ENCODE measurements at places on chromosomes 7 and 10.

- DNase-seq: no peak
Observed at GRCh38 chr7:149817836-149818535, 20.2 kb upstream of the ZNF862 start.

- DNase-seq: peak; percentile 82
Observed at GRCh38 chr7:82542665-82543064, 99.1 kb upstream of the CACNA2D1 start.

DNA sequence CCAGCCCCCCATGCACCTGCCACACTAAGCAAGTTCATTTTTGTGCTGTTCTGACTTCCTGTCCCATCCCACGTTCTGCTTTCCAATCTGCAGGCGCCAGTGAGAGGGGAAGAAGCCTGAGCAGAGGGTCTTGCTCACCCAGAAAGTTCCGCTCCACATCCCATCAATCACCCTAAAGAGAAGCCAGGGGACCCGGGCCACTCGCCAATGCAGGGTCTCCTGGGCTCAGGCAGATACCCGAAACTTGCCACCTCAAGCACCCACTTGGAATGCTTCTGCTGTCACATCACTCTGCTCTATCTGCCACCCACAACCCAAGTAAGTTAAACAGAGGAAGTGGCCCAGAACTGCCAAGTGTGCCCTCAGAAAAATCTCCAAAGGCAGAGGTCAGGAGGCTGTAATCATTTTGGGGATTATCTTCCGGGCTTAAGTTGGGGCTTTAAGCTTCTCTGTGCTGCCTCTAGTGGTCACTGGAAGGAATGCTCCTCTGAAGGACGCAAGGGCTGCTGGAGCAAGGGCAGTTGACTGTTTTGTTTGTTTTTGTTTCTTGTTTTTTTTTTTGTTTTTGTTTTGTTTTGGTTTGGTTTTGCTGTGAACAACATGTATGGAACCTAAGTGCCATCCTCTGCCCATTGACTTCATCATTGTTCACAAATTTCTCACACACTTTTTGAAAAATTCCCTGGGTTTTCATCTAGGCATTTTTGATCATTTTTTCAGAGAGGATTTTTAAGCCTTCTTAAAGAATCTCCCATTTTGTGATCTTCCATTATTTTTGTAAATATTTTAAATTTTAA, 25.5 kb downstream of the PRR15 start:
- peak; percentile 60 for DNase-seq

DNA sequence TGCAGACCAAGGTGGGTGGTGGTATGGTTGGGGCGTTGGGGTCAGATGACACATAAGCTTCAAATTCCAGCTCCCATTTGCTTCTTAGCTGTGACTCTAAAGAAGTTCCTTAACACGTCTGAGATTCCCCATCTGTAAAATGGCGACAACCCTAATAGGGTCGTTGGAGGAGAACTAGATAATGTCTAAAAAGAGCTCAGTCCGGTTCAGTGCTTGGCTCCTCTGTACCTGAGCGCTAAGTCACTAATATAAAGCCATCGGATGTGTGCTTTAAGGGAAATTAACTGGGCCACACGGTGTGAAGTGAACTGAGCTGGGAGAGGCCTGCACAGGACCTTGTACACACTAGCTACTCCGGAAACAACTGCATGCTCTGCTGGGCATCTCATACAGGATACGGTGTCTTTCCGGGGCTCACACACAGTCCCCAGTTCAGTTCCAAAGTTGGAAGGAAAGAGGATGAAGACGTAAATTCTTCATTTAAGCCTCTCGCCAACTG, 476 bp upstream of the ZFYVE27 start:
- DNase-seq: no peak

- DNase-seq: peak; percentile 49
Observed at GRCh38 chr7:94561841-94562514, 52.4 kb downstream of the CASD1 start.

DNA sequence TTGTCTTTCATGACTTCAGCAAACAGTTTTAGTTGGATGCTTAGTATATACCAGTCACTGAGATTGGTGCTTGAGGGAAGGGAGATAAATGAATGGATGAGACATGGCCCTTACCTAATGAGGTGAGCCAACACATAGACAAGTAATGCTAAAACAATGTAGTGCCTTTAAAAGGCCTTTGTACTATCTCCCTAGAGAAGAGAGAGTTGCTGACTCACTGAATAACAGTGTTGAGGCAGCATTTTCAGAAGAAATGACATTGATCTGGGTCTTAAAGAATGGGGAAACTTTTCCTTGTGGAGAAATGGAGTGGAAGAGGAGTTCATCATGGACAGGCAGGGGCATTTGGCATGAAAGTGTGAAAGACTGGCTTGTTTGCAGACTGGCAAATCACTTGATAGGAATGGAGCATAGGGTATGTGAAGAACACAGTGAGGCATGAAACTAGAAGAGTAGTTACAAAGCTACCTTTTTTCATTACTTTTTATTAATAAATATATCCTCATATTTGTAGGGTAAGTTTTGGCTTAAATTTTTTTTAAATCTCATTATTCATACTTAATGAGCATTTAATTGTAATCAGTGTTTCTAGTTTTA, 91.2 kb downstream of the KAT6B start:
- DNase-seq: peak; percentile 76

DNA sequence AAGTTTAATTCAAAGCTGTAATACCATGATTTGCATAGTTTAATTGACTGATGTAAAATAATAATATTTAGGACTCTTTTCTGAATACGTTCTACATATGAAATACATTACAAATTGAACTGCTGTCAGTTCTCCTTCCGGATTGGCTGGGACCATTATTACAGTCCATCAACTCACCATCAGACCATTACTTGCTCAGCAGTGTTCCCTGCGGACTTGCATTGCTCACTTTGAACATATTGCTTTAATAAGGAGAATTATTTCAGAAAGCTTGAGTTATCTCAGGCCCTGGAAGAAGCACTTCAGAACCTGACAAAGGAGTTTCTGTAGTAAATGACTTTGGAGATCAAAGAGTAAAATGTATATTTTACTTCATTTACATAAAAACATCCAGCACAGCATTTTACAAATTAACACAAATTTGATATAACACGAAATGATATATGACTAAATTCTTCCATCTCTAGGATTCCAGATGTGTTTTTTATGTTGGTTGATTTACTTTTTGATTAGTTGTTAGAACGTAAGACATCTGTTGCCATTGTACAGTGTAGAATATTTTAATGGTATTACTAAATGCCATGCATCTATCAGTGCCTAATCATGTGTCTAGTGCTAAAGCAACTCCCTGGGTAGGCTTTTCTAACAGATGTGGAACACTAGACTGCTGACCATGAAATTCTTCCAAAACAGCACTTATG, 418.5 kb upstream of the SEMA3A start:
- DNase-seq: no peak

DNA sequence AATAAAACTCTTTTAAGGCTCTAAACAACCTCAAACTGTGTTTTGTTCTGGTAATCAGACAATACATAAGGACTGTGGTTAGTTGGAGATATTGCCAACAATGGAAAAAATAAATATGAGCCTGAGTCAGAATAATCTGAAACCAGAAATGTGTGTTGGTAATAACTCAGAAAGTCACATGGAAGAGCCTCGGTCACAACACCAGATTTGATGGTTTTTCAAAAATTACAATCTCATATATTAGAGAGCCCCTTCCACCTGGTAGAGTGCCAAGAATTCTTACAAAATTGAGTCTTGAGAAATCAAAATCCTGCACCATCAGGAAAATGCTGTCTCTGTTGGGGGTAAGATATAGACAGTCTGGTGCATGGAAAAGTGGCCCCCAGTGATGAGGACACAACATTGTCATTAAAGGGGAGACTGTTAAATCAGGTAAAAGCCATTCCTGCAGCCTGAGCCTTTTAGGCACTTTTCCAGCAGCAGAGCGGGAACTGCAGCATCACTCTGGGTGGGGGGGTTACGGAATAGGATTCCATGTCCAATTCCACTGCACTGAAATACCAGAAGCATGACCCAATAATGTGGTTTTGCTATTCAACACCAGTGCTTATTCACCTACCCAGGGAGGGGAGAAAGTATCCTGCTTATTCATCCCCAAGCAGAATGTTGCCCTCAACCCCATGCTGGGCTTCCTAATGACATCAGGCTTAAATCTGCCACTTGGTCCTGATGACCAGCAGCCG, 9.5 kb upstream of the ADAM12 start:
- peak; percentile 97 for DNase-seq

DNA sequence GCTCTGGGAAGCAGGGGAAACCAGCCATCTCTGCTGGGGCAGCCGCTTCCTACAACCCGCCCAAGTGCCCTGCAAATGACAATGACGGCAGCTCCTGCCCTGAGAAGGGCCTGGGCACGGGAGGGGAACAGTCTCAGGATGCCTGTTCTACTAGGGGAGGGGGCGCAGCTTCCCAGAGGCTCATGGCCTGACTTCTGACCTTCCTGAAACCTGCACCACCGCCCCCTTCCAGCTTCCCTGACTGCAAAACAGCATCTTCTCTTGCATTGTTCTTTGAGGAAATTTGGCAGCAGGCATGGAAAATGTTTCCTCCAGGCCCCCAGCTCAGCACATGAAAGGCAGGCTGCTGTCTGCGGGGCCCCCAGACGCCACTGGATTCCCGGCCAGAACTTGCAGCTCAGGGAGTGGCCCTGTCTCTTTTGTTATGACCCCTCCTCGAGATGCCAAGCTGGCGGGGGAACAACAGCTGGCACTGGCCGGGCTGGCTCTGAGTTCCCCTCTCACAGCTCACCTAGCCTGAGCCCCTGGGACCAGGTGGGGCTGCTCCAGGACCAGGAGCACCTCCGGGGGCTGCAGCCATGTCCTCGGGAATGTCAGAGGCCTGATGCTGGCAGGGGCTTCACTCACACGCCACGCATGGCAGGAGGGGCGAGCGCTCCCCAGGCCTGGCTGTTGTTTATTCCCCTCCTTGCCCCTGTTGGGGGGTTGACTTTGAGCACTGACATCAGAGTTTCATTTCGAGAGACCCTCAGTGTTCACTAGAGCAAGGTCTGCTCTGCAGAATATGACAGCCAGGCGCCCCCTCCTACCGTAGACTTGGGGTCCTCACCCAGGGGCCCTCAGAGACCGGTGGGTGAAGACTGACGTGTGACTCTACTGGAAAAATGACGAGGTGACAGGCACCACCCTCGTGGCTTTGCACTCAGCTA, 62.7 kb downstream of the CALML3 start:
- DNase-seq: peak; percentile 53

GRCh38 chr10:18542832-18543231, 108.6 kb downstream of the NSUN6 start:
- DNase-seq: peak; percentile 48

GRCh38 chr10:100008142-100008522, 1.6 kb downstream of the DNMBP start:
- DNase-seq: peak; percentile 62

GRCh38 chr7:129955993-129956543, 3.3 kb upstream of the UBE2H start:
- no peak for DNase-seq

DNA sequence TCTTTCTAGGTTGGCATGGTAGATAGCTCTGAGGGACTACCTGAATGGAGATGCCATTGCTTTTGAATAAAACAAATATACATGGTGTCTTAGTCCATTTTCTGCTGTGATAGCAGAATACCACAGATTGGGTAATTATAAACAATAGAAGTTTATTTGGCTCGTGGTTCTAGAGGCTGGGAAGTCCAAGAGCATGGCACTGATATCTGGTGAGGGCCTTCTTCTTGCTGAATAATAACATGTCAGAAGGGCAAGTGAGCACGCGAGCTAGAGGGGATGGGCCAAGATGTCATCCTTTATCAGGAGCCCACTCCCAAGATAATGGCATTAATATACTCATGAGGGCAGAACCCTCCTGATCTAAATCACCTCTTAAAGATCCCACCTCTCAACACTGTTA, 21.9 kb downstream of the SGPL1 start:
- DNase-seq: no peak

GRCh38 chr7:2680792-2681490, 7.1 kb upstream of the AMZ1 start:
- DNase-seq: peak; percentile 73

- DNase-seq: peak; percentile 97
Observed at GRCh38 chr10:14397066-14397465, 66.3 kb upstream of the FRMD4A start.

DNA sequence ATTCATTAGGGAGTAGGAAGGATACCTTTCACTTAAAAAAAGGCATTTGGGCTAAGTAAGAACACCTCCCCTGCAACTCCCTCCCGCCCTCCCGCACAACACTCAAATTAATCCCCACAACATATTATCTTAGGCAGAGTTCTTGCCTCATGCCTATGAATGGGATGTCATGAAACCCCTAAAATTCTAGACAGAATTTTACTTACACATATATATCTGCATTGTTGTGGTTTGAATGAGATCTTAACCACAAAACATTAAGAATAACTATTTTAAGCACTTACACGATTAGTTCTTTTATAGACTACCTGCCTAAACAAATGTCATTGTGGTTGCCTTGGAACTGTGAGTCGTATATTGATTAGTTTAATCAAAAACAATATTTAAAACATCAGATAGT, 4.5 kb upstream of the ITGB1 start:
- no peak for DNase-seq

- DNase-seq: no peak
Observed at GRCh38 chr7:78607099-78607498, 808.5 kb downstream of the PHTF2 start.

DNA sequence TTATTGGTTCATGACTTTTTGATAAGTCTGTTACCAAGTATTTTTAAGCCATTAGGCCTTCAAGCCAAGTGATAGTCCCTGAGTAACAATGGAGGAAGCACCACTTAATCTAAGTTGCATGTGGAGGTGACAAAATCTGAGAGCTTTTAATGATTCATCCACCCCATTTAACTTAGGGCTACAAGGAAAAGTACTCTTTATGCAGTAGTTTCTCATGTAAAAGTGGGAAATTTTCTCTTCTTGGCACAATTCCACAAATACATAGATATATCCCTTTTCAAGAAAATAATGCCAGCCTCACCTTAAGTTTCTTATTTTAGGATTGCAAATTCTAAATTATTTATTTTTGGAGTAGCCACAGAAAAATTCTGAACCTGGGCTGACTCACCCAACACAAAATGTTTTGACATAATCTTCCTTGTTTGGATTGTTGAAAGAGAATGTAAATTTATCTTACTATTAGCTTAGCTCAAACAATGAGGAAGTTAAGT, 85.7 kb downstream of the SUGCT start:
- DNase-seq: peak; percentile 47

DNA sequence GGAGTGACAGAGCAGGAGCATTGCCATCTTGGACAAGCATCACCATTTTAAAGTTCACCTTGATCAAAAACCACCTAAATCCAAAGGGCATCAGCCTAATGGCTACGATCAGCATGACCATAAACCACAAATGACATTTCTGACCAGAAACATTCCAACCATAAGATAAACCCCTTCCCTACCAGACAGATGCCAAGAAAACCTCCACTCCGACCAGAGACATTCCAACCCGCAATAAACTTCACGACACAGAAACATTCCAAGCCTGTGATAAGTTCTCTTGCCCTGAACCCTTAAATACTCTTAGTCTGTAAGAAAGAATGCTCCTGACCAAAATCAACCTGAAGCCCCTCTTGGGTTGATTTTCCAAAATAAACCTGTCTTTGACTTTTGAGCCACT, 606.9 kb downstream of the POM121L12 start:
- no peak for DNase-seq
